ENCODE measurements at places on chromosomes 11 and 22. TPM values are rescaled to one million over a fixed set of nuclear protein-coding genes. Genes with fewer than 3 reads are reported as not detected.

The NXPE4 gene
- total RNA-seq, result not detected

The USH1C gene
- not detected for total RNA-seq

The MAFF gene
- 18.3 TPM for total RNA-seq

The B4GALNT4 gene
- 0.17 TPM for total RNA-seq

The OMP gene
- not detected for total RNA-seq

The OR6A2 gene
- total RNA-seq, result 0.39 TPM

The CD3D gene
- total RNA-seq, result 38.5 TPM

The E2F8 gene
- 4.5 TPM for total RNA-seq

The CYTH4 gene
- total RNA-seq, result 97.5 TPM

The TRIM48 gene
- total RNA-seq, result not detected

The OR10A2 gene
- total RNA-seq, result not detected

The CHEK1 gene
- 6.8 TPM for total RNA-seq

The CLTCL1 gene
- total RNA-seq, result 12.4 TPM

The OR4A16 gene
- not detected for total RNA-seq

The YAP1 gene
- 29.8 TPM for total RNA-seq

The CCDC88B gene
- 70.0 TPM for total RNA-seq

The LARGE1 gene
- total RNA-seq, result 22.7 TPM

The OR51B5 gene
- 1.1 TPM for total RNA-seq

The PITPNM1 gene
- 42.5 TPM for total RNA-seq

The KCNC1 gene
- not detected for total RNA-seq

The TRIM51 gene
- not detected for total RNA-seq

The RGL4 gene
- total RNA-seq, result 12.4 TPM

The MUC6 gene
- total RNA-seq, result not detected

The OR4A47 gene
- total RNA-seq, result not detected

The SCN2B gene
- not detected for total RNA-seq

The SMIM35 gene
- 0.20 TPM for total RNA-seq

The OR4A15 gene
- not detected for total RNA-seq

The ZNF215 gene
- 3.0 TPM for total RNA-seq

The TLCD5 gene
- 6.6 TPM for total RNA-seq

The BDNF gene
- 0.29 TPM for total RNA-seq

The SLC6A5 gene
- total RNA-seq, result not detected

The TSSK2 gene
- not detected for total RNA-seq
